ENCODE measurements at places on chromosomes 7 and 10.

DNA sequence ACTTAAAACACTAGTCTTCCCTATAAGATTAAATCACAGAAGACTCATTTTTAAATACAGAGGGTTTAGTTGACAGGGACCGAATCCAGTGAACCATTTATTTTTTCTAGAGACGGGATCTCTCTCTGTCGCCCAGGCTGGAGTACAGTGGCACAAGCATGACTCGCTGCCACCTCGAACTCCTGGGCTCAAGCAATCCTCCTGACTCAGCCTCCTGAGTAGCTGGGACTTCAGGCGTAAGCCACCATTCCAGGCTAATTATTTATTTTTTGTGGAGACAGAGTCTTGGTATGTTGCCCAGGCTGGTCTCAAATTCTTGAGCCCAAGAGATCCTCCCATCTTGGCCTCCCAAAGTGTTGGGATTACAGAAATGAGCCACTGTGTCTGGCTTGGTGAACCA lies 20.9 kb upstream of the LYZL1 start:
- DNase-seq: no peak

DNA sequence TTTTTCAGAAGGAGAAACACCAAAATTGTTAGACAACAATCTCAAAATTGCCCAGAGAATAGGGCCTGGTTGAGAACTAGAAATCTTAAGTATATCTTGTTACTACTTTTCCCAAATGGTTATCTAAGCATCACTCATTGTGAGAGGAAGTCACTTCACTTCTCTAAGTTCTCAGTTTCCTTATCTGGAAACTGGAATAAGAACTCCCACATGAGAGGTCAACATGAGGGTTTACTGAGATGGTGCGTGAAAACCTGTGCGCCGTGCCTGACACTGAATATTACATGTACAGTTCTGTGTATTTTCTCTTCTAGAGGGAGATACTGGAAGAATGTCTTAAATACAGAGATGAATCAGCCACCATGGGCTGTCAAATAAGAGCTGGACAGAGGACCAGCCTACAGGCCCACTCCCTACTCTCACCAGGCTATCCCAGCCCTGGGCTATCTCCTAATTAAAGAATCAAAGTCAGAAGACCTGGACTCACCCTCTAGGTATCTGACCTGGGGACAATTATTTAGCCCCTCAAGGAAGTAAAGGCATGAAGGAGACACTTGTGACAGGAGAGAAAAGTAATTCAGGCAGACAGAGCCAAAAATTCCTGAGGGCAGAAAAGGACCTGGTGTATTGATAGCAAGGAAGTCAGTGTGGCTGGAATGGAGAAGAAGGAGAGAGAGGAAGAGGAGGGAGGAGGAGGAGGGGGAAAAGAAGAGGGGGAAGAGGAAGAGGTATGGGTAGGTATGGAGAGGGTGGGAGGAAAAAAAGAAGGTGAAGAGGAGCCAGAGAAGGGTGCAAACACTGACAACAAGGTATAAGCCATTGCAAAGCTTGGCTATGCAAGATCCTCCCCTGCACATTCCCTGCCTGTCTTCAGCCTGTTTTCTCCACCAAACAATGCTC lies 44.9 kb downstream of the CCDC71L start:
- DNase-seq: no peak

DNA sequence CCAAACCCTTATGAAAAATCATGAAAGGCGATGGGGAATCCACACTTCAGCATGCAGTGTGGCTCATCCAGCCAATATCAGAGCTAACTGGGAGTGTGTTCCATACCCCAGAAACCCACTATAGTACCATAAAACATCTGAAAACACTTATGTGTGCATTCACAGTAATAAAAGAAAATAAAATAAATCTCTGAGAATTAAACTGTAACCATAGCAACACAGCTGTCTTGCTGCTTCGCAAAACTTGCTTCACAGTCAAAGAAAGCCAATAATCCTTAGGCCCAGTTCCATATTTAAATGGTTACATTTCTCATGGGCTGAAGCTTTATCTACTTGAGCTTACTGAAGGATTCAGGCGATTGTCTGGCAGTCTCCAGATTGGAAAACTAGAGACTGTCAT lies 19.9 kb upstream of the POLR1F start:
- no peak for DNase-seq

DNA sequence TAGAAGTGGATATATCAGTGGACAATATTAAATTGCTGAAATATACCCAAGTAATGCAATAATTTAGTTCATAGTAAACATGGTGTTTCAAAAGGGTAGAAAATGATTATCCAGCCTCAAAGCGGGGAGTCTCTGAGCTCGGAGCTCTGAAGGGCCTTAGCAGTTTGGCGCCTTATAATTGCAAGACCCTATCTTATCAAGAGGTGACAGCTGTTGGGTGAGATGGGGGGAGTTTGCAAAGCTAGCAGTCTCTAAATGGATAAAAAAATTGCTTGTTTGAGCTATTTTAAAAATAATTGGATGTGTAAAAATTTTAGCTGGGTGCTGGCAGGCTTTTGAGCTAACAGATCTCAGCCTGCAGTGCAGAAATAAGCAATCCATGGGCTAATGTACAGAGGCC lies 219.2 kb downstream of the CCSER2 start:
- DNase-seq: no peak

GRCh38 chr7:51847461-51848134 lies 531.0 kb upstream of the COBL start:
- no peak for DNase-seq

GRCh38 chr7:54330216-54330800 lies 211.9 kb upstream of the VSTM2A start:
- DNase-seq: no peak
